ENCODE measurements at places on chromosomes 12 and 14. TPM values are rescaled to one million over a fixed set of nuclear protein-coding genes. Genes with fewer than 3 reads are reported as not detected.

Gene GTF2A1
- total RNA-seq: 43.3 TPM

Gene SRGAP1
- total RNA-seq: 2.6 TPM

Gene LYZ
- total RNA-seq: not detected

Gene PLXNC1
- 1.1 TPM for total RNA-seq

Gene CIROP
- 0.12 TPM for total RNA-seq
